Adrenal gland (tissue), 19 donors: ENCODE measurements at places on chromosomes 6 and 20.

GRCh38 chr20:60352596-60352995 lies 394.4 kb downstream of the CDH26 start:
- no peak overlapping the region for H3K4me3 ChIP-seq
- no peaks in the 10 kb centered on the region for H3K4me1 ChIP-seq
- no peaks in the 10 kb centered on the region for H3K36me3 ChIP-seq
- no peak for DNase-seq

GRCh38 chr20:611047-611842 lies 1.1 kb upstream of the TCF15 start:
- H3K27me3 ChIP-seq: peaks cover 36% of the 10 kb centered on the region
- H3K36me3 ChIP-seq: no peaks in the 10 kb centered on the region
- H3K27ac ChIP-seq: no peak overlapping the region

DNA sequence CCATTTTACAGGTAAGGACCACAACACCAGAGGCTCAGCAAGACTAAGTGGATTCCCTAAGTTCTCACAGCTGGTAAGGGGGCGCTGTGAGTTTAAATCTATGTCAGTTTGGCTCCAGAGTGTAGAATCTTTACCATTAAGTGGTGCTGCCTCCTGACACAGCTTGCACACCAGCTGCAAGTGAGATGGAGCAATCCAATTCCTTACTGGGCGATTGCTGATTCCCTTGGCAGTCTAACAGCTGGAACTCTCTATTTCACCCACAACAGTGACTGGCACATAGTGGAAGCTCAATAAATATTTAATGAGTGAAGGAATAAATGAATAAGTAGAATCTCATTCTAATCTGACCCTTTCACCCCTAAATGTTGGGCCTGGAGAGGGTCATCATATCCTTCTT lies 176.7 kb downstream of the CLIC5 start:
- H3K27me3 ChIP-seq: no peaks in the 10 kb centered on the region
- no peak for DNase-seq
- H3K27ac ChIP-seq: no peak overlapping the region
- H3K4me1 ChIP-seq: no peaks in the 10 kb centered on the region
- no peak overlapping the region for H3K4me3 ChIP-seq
- no peaks in the 10 kb centered on the region for H3K36me3 ChIP-seq

- no peaks in the 10 kb centered on the region for H3K4me1 ChIP-seq
- H3K27me3 ChIP-seq: no peaks in the 10 kb centered on the region
- no peak for DNase-seq
Observed at GRCh38 chr6:93083337-93084230, 335.8 kb downstream of the EPHA7 start.
